ENCODE measurements at places on chromosomes 2 and 18.

DNA sequence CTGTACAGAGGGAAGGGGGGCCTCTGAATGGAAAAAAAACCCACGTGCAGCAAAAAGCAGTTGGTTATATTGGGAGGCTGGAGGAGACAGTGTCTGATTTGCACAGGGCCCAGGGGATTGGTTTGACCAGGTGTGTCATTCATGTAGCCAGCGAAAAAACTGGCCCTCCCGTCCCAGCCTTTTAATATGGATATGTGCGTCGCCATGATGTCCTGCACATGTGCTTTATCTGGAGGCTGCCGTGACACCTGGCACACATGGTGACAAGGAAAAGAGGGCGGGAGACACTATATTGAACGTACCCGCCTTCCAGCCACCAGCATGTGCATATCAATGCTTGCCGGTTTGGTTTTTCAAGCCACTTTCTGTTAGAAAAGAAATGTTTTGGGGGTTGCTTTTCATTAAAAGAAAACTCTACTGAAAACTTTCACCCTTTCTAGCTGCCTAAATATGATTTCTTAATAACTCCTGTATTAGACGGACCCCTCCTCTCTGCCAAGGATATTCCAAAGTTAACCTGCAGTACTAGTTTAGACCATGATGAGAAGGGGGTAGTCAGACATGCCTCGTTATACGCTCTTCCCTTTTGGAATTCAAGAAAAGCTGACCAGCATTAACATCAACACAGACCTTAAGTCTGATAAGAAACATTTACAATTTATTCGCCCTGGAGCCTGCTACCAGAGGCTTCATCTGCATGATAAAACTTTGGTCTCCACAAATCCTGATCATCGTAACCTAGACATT is 16.2 kb downstream of the SLC25A52 start:
- H3K27ac ChIP-seq = no peak overlapping the region
- no peaks in the 10 kb centered on the region for H3K4me1 ChIP-seq
- H3K27me3 ChIP-seq = no peaks in the 10 kb centered on the region
- no peak for DNase-seq

- no peak overlapping the region for H3K4me3 ChIP-seq
- no peak for DNase-seq
- H3K27ac ChIP-seq = no peak overlapping the region
- H3K4me1 ChIP-seq = no peaks in the 10 kb centered on the region
- no peaks in the 10 kb centered on the region for H3K27me3 ChIP-seq
- H3K36me3 ChIP-seq = peaks cover 75% of the 10 kb centered on the region
Observed at GRCh38 chr18:79733135-79733701, 53.6 kb downstream of the CTDP1 start.

- H3K36me3 ChIP-seq = no peaks in the 10 kb centered on the region
- H3K27ac ChIP-seq = peak overlapping the region; percentile 39
- H3K4me1 ChIP-seq = peaks cover 18% of the 10 kb centered on the region
- H3K4me3 ChIP-seq = no peak overlapping the region
Observed at GRCh38 chr2:234427081-234428061, 69.5 kb downstream of the ARL4C start.

GRCh38 chr2:172095146-172095904 is 7.4 kb downstream of the DLX2 start:
- no peaks in the 10 kb centered on the region for H3K36me3 ChIP-seq
- peaks cover 12% of the 10 kb centered on the region for H3K4me1 ChIP-seq
- peak overlapping the region; percentile 14 for H3K27ac ChIP-seq
- peaks cover 44% of the 10 kb centered on the region for H3K27me3 ChIP-seq
- H3K4me3 ChIP-seq = peak overlapping the region; percentile 58
- DNase-seq = peak; percentile 78

- no peak overlapping the region for H3K4me3 ChIP-seq
- no peaks in the 10 kb centered on the region for H3K36me3 ChIP-seq
- H3K27me3 ChIP-seq = no peaks in the 10 kb centered on the region
- peak; percentile 56 for DNase-seq
- peak overlapping the region; percentile 75 for H3K27ac ChIP-seq
Observed at GRCh38 chr2:224887141-224887540, 155.1 kb downstream of the DOCK10 start.

GRCh38 chr2:7048762-7049294 is 131.6 kb downstream of the RNF144A start:
- H3K27ac ChIP-seq = no peak overlapping the region
- no peaks in the 10 kb centered on the region for H3K4me1 ChIP-seq
- no peak for DNase-seq
- H3K36me3 ChIP-seq = no peaks in the 10 kb centered on the region
- H3K27me3 ChIP-seq = no peaks in the 10 kb centered on the region
- H3K4me3 ChIP-seq = no peak overlapping the region

DNA sequence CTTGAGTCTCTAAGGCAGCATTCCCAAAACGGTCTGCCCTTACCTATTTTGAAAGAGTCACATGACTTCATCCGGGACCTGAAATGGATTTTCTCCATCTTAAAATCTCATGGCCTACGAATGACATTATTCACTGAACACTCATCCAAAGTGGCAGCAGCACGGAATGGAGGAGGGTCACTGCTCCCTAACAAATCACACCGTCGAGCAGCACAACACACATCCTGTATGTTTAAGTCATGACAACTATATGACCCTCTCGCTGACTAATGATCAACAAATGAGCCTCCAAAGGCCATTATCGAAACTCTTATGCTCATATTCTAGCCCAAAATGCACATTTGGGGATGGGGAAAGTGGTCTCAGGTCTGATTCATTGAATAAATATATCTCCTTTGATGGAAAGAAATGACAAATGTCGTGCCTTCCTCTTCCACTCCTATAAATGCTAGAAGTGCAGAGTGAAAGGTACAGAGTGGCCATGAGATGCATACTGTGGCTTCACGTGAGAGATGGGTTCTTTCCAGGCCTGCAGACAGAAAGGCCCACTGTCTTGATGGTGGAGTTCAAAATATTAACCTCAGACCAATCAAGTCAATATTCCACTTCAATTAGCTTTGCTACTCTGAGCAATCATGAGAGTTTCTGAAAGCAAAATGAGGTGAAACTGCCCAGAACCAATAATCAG is 70.8 kb downstream of the C2orf76 start:
- no peaks in the 10 kb centered on the region for H3K27me3 ChIP-seq
- no peak for DNase-seq
- no peak overlapping the region for H3K27ac ChIP-seq
- no peaks in the 10 kb centered on the region for H3K36me3 ChIP-seq
- no peaks in the 10 kb centered on the region for H3K4me1 ChIP-seq

GRCh38 chr18:78822171-78822948 is 157.3 kb upstream of the SALL3 start:
- no peak overlapping the region for H3K27ac ChIP-seq
- no peaks in the 10 kb centered on the region for H3K4me1 ChIP-seq
- no peak overlapping the region for H3K4me3 ChIP-seq
- DNase-seq = no peak
- no peaks in the 10 kb centered on the region for H3K27me3 ChIP-seq

DNA sequence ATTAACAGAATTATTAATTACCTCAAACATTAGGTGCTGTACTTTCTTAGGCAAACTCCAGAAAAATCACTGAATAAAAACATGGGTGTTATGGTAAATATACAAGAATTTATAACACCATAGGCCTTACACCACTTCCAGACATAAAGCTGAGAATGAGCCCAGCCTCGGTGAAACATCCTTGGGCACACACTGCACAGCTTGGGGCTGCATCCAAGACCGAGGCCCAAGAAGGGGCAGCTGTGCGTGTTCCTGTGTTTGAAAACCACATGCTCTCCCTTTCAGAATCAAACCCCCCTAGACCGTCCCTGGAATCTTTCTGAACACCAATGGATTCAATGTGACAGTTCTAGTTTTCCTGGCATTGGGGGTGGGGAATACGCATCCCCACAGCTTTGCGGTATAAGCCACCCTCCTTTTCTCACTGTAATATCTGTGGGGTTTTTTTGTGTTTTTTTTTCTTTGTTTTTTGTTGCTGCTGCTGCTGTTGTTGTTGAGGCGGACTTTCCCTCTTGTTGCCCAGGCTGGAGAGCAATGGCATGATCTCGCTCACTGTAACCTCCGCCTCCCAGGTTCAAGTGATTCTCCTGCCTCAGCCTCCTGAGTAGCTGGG is 12.9 kb downstream of the ERFE start:
- H3K36me3 ChIP-seq = peaks cover 47% of the 10 kb centered on the region
- no peaks in the 10 kb centered on the region for H3K27me3 ChIP-seq
- no peak for DNase-seq
- H3K4me1 ChIP-seq = peaks cover 33% of the 10 kb centered on the region

DNA sequence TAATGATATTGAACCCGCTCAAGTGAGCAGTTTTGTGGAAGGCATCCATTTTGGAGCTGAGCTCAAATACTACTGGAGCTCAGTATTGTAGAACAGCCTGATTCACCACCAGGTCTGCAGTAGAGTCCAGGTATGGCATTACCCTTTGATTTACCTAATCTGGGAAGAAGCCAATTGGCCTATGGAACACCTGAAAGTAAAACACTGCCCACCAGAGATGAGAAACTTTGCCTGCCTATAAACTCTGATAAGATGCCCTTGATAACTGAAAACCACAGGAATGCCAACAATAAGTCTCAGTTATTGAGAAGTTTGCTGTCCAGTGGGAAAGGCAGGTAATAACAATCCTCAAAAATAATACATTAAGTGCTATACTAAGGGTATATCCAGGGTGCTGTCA is 25.5 kb upstream of the TDRD15 start:
- H3K36me3 ChIP-seq = no peaks in the 10 kb centered on the region
- no peak overlapping the region for H3K27ac ChIP-seq
- H3K4me3 ChIP-seq = no peak overlapping the region
- DNase-seq = no peak
- H3K4me1 ChIP-seq = no peaks in the 10 kb centered on the region

DNA sequence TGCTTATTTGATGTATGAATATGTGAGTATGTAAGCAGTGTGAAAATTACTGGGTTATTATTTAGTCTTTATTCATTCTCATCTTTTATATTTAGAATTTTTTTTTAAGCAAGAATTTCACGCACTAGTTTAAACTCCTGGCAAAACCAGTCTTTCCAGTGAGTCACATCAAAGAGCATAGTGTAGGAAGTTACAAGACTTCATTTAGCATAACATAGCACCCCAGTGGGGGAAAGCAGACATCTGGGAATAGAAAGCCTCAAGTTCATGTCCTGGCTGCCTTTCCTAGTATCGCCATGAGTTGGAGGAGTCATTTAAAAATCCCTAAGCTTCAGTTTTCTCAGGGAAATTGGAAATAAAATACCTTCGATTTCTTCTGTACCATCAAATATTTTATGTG is 408.3 kb downstream of the NUP35 start:
- H3K36me3 ChIP-seq = no peaks in the 10 kb centered on the region
- no peak overlapping the region for H3K27ac ChIP-seq
- DNase-seq = no peak
- no peaks in the 10 kb centered on the region for H3K4me1 ChIP-seq
- no peak overlapping the region for H3K4me3 ChIP-seq

DNA sequence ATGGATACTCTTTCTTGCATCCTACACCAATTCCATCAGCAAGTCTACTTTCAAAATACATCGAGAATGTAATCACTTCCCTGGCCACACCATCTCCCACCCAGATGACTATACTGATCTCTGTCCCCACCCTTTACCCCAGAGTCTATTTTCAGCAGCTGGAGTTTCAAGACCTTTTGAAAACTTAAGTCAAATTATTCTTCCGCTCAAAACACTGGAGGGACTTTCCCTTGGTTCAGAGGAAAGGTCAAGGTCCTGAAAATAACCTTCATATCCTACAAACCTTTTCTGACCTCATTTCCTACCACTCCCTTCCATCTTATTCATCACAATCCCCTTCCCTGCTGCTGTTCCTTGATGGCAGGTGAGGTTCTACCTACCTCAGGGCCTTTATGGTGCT is 58.8 kb upstream of the LYPD6 start:
- H3K36me3 ChIP-seq = no peaks in the 10 kb centered on the region
- no peak overlapping the region for H3K27ac ChIP-seq
- no peaks in the 10 kb centered on the region for H3K4me1 ChIP-seq
- no peaks in the 10 kb centered on the region for H3K27me3 ChIP-seq

DNA sequence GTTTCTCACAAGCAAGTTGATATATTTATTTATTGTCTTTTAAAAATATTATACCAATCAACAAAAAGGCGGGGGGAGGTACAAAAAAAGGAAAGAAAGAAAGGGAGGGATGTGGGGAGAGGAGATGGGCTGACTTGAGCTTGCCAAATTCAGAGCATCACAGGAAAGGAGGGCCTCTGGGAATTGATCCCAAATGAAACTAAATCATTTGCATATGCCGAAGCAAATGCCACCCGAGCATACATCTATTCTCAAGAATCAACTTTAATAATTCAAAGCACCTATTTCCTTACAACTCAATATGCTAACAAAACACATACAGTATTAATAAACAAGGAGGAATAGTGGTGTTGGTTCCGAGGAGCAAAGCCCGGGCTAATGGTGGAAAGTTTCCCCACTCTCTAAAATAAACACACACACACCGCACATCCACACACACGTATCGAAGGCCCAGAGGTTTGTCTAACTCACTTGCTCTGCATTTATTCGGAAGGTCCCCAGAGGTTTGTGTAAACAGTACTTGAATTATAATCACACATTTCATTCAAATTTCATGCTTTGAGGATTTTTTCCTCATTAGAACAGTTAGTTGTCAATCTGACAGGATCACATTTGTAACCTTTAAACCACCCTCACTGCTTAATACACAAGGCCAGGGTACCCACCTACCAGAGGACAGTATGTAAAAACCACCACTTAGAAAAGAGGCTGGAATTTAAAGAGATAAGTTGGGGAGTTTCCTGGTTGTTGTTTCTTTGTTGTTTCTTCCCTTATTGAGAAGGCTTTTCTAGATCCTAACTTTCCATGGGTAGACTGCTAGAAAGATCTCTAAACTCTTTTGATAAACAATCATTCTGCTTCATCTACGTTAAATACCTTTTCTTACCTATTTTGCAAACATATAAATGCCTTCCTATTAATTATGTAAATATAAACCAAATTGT is 264.7 kb downstream of the TCF4 start:
- no peaks in the 10 kb centered on the region for H3K36me3 ChIP-seq
- H3K4me1 ChIP-seq = peaks cover 3% of the 10 kb centered on the region
- H3K27ac ChIP-seq = peak overlapping the region; percentile 41
- peak overlapping the region; percentile 7 for H3K4me3 ChIP-seq

DNA sequence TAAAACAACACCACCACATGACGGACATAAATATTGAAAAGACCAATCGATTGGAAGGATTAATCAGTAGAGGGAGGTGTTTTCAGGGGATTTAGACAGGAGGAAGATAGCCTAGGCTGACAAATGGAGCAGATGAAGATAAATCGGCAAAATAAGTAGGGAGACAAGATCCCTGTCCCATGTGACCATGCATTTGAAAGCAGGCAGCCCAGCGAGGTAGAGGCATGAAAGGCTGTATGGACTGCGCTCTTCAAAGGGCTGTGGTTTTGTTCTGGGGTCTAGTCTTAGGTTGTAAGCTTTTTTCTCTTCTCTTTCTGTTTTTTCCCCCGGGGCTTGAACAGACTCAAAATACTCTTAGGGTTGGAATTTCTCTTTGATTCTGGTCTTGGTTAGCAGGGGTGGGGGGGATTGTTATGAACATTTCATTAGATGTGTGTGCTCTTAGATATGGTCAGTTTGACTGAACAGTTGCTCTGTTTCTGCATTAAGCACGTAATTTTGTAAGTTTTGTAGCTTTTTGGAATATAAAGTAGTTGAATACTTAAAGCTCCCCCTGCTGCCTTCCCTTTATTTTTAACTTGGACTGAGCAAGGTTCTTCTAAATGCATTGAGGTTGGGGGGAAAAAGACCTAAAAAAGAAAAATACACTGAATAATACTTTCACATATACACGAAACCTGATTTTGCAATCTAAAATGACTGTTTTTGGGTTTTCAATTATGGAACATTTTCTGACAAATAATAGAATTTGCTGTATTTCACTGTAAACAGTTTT is 32.2 kb downstream of the ZNF532 start:
- H3K4me1 ChIP-seq = peaks cover 5% of the 10 kb centered on the region
- H3K36me3 ChIP-seq = peaks cover 12% of the 10 kb centered on the region
- H3K27me3 ChIP-seq = no peaks in the 10 kb centered on the region
- H3K4me3 ChIP-seq = no peak overlapping the region

All from IMR-90 (cell line).